ENCODE measurements at places on chromosomes 5 and 9. TPM values are rescaled to one million over a fixed set of nuclear protein-coding genes. Genes with fewer than 3 reads are reported as not detected.

- DNase-seq, result no peak
Observed at GRCh38 chr5:132392978-132393825, 23.7 kb downstream of the SLC22A5 start.

- no peak for DNase-seq
Observed at GRCh38 chr5:146588331-146589027, 72.5 kb upstream of the GPR151 start.

DNA sequence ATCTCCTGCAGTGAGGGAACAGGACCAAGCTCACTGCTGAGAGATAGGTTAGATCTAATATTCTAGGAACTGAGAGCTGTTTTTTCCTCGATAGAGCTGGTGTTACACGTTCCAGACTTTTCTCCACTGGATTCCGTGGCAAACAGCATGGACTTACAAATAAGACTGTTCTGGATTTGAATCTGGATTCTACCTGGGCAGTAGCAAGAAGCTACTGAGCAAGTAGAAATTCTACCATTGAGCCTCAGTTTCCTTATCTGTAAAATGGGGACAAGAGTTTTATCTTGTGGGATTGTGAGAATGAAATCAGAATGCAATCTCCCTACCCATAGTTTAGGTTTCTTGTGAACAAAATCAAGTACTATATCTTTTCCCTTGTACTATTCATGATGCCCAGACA is 238.7 kb upstream of the TRIM32 start:
- no peak for DNase-seq

DNA sequence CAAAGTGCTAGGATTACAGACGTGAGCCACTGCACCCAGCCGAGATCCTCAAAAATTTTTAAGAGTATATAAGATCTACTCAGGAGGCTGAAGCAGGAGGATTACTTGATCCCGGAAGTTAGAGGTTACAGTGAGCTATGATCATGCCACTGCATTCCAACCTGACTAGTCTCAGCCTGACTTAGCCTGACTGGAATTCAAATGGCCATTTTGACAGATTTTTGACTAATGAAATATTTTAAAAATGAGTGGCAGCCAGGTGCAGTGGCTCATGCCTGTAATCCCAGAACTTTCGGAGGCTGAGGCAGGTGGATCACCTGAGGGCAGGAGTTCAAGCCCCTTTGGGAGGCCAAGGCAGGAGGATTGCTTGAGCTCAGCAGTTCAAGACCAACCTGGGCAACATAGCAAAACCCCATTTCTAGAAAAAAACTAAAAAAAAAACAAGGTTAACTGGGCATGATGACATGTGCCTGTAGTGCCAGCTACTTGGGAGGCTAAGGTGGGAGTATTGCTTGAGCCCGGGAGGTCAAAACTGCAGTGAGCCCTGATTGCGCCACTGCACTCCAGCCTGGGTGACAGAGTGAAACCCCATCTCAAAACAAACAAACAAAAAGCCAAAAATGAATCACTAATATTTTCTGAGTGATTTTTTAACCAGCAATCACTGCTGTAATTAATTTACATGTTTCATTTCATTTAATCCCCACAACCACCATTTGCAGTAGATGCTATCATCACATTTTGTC is 16.6 kb downstream of the ATOX1 start:
- DNase-seq, result no peak

DNA sequence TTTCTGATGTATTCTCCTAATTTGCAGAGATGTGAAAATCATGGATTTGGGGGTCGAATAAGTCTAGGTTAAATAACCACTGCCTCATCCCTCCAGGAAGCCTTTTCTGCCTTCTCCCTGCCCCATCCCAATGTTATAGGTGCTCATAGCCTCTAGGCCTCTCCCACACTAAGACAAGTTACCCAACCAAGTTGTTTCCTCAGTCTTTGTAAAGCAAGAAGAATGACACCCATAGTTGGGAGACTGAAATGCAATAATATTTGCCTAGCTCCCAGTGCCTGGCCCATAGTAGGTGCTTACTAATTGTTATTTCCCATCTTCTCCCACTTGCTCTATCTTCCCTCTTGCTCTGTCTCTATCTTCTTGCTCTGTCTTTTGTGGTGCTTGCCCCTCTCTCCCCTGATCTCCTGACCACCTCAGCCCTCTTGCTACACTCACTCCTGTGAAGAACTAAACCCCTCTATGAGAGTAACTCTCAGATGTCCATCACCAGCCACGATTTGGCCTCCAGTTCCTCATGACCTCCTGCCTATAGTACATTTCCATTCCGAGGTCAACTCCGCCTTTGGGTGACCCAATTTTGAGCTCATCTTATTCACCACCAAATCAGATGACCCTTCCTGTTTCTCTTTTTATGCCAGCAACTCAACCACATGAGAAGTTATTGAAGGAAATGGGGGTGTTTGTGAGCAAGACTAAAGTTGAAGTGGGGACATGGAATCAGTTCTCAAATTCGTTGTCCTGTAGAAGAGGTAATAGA is 7.0 kb downstream of the AFAP1L1 start:
- no peak for DNase-seq

GRCh38 chr5:77777281-77777892 is 1.2 kb upstream of the TBCA start:
- no peak for DNase-seq

The PCA3 gene
- not detected for total RNA-seq

DNA sequence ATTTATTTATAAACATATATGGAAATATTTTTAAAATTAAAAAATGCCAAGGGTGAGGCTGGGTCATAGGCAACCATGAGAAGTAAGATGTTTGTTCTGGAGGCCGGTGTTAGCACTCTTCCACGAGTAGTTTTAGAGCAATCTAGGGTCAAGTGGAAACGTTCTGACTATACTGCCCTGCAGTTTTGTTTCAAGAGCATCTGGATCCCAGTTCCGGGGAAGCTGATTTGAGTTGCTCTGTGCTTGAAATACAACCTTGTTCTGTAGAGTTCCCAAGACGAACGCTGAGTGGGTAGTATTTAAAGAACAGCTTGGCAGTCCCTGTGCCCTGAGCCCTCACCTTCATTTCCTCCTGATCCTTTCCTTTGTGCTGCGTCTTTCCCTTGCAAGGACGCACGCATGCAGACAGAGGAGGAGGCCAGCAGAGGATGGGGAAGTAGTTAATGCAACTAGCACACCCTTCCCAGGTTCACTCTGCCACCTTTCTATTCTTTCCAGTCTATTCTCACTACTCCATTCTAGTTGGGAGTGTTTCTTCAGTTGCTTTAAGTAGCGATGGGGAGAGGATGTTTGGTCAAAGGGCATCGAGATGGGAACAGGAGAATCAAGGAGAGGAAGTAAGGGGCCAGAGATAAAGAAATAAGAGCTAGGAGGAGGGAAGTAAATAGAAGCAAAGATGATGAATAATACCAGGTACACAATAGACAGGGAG is 68.3 kb upstream of the ZSWIM6 start:
- DNase-seq, result no peak

DNA sequence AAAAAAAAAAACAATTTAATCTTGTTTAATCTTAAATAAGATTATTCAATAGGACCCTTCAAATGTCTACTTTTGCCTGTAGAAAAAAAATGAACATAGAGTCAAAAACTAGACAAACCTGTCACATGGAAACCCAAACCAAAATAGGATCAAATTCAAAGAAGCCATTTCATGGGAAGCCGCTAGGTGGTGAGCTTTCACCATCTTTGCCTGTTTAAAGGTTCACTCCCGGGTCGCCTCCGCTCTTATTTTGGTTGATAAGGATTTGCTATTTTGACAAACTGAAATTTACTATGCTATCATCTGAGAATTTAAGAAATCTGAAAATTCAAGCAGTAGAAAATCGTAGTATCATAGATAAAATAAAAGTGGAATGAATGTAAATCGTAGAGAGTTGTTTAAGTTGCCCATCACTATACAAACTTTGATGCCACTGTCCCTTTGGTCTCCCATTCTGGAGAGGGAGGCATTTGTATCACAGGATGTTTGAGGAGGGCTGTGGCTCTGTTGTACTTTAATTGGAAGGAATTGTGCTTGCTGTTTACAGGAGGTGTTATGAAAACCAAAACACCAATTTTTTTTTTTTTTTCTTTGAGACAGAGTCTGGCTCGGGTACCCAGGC is 43.5 kb upstream of the DNAH5 start:
- no peak for DNase-seq

DNA sequence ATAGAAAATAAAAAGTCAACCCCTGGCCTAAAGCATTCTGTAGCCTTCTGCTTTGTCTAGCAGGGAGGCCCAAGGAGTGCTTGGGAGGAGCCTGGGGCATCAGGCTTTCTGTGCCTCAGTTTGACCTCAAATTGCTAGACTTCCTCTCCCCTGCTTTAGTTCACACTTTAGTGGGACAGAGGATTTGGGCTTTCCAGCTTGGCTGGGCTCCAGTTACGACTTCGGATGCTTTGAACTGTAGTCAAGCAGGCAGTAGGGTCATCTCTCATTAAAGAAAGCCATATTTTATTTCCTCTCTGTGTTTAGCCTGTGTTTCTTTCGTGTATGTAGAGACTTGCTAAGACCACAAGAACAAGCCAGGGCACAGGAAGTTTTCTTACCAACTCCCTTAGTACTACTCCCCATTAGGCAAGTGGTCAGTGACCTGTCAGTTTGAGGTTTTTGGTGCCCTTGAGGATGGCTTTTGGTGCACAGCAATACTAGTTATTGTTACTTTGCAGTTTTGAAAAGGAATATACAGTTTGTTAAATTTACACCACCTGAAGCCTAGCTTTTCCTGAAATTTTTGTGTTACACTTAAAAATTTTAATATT is 334.7 kb downstream of the NDUFS4 start:
- no peak for DNase-seq

GRCh38 chr5:96459313-96460121 is 26.5 kb upstream of the PCSK1 start:
- DNase-seq, result no peak

GRCh38 chr5:38259809-38260160 is 1.4 kb downstream of the EGFLAM start:
- no peak for DNase-seq

The LCN2 gene
- not detected for total RNA-seq

- no peak for DNase-seq
Observed at GRCh38 chr5:83577036-83577636, 105.6 kb downstream of the VCAN start.

DNA sequence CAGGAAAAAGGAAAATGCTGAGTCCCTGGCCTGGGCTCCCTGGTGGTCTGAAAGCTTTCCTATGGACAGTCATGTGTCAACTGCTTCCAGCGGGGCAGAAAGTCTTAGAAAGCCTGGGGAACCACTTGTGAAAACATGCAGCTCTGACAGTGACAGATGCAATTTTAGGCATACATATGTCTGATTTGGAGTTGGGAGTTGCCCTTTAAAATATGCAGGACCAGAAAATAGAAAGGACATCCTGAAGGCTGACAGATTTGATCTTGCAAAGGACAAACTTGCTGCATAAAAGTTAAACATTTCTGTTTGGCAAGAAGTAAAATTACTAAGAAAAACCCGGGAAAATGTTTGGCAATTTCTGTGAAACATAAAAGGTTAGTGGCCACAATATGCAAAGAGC is 23.8 kb downstream of the GADD45G start:
- no peak for DNase-seq

The CACNA1B gene
- total RNA-seq, result not detected

The TSLP gene
- 0.99 TPM for total RNA-seq

DNA sequence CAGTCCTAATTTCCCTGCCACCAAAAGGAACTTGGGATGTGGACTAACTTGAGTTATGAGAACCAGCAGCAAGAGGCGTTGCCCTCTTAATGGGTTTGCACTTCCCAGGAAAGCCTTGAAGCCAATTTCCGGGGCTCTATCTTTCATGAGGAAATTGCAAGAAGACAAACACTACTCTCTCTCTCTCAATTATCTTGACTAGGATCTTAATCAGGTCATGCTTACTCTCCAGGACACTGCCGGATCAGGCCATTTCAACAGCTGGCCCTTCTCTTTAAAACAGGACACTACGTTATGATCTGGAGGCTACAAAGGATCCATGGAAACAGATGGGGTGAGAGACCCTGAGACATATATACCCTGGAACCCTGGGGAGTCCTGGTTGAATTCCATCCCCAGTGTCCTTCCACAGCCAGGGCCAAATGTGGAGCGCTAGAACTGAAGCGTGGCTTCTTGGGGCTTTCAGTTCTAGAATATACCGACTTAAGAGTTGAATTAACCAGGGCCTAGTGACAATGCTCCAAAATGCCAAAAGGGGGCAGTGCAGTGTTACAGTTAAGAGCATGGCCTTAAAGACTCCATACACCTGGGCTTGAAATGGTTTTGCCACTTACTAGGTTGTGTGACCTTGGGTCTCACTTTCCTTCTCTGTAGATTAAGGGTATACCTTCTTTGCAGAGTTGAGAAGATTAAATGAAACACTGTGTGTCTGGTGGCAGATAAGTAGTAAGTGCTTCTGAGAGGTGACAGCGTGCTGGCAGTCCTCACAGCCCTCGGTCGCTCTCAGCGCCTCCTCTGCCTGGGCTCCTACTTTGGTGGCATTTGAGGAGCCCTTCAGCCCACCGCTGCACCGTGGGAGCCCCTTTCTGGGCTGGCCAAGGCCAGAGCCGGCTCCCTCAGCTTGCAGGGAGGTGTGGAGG is 21.1 kb downstream of the FAM219A start:
- DNase-seq, result no peak

DNA sequence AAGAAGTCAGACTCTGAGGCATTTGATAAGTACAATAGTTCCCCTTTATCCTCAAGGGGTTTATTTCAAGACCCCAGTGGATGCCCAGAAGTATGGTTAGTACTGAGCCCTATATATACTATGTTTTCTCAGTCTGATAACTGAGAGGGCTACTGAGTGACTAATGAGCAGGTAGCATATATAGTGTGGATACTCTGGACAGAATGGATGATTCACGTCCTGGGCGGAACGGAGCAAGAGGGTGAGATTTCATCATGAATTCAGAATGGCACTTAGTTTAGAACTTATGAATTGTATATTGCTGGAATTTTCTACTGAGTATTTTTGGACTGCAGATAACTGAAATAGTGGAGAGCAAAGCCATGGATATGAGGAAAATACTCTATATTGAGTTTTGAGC is 457.6 kb downstream of the PLK2 start:
- DNase-seq, result no peak

All from activated naive CD8-positive, alpha-beta T cell treated with anti-CD3 and anti-CD28 coated beads, Interleukin-2, amount 10 ng/mL, durations not matched to agents 7 days and 5 days (primary cell).